T-helper 2 cell treated with Interferon-gamma antibody and Interleukin-4, amounts not matched to agents 5 μg/mL and 100 μg/mL, for 36 hours (primary cell): ENCODE measurements at places on chromosomes 7 and 10.

DNA sequence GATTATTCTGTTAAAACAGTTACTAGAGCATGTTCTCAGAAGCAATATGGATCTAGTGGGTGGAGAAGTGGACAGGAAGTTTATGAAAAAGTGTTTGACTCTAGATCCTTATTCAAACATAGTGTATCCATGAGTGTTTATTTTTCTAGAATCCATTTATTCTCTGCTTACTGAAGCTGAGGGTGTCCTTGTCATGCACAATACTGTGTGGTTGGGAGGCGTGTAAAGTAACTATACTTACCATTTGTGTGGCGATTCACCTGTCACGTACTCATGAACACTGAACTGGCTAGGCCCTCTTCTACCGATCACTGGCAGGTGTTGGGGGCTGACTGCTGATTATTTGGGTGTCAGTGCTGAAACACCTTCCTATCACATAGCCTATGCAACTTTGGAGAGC, 74.0 kb downstream of the POU6F2 start:
- DNase-seq: no peak

- DNase-seq: peak; percentile 55
Observed at GRCh38 chr10:72337039-72337629, 17.6 kb downstream of the DNAJB12 start.

GRCh38 chr7:144027070-144027469, 21.7 kb upstream of the OR2A5 start:
- DNase-seq: no peak

DNA sequence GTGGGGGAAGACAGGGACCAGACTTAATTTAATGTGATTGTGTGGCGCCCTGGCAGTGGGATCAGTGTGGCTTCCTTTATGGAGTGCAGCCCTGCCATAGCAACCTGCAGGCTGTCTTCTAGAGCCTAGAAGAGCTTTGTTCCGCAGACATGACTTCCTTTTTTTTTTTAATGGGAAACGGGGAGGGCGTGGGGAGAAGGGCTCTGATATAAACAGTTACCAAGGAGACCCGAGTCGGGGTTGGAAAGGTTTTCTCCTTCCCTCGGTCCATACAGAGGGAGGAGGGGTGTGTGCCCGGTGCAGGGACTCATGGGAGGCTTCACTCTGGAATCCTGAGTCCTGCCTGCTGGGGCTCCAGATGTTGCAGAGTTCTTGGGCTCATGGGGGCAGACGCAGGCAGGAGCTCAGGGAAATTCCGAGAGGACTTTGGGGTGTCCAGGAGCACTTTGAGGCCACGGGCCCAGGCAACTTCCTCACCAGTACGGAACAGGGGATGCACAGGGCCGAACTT, 26.9 kb downstream of the TMEM120A start:
- DNase-seq: no peak

DNA sequence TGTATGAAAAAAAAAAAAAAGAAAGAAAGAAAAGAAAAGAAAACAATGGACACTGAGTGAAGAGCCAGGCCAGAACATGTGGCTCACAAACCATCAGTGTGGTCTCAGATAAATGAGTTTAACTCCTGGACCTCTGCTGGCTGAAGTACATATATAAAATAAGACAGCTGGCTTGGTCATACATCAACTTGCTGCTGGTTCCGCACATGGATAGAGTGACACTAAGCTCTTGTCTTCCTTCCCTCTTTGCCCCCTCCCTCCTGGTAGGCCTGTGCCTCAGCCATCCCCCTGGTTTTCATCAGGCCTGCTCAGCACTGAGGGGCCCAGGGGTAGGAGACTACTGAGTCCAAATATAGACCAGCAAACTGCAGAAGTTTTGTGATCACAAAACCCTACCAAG, 58.1 kb upstream of the DGKI start:
- DNase-seq: no peak

DNA sequence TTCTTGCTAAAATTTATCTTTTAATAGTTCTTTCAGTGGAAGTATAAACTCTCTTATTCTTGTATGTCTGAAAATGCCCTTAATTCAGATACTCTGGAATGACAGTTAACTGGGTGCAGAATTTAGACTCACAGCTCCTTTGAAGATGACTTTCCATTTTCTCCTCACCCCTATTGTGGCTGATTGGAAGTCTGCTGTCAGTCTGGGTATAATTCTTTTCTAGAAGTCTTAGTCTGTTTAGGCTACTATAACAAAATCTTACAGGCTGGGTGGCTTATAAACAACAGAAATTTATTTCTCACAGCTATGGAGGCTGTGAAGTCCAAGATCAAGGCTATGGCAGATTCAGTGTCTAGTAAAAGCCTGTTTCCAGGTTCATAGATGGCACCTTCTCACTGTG, 145.2 kb upstream of the GDF10 start:
- no peak for DNase-seq

DNA sequence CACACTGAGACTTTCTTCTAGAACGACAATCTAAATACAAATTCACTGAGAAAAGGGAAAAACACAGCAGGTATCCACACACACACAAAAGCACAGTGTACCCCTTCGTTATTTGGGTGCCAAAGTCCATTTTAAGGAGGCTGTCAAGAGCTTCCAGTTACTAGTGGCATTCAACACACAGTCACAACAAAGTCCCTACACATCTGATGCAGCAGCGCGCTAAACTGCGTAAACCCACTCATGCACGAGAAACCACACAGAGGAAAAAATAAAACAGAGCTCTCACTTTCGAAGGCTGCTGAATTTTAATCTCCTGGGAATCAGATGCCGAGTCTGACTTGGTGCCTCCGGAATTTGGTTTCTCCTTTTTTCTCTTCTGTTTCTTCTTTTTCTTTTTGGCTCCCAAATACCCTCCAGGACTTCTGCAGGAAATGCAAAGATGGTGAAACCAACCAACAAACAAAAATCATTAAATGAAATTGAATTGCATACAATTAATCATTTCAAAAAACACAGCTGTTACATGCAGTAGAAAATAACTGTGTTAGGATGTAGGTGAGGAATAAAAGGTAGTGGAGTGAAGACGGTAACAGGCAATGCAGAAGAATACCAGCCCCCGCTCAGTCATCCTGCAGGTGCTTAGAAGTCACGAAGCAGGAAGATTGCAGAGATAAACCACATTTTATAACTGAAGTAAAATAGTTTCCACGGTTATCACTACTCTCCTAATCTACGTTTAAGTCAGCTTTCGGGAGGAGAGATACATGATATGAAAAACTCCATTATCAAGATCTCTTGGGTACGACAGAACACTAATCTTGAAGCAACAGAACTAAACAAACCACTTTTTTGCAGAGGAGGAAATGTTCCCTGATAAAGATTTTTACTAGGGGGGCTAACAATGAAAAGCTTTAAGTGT, 27.1 kb downstream of the NMT2 start:
- DNase-seq: peak; percentile 68

GRCh38 chr10:96420228-96421009, 61.6 kb upstream of the OPALIN start:
- DNase-seq: no peak

GRCh38 chr7:6228361-6229229, 43.8 kb downstream of the CYTH3 start:
- DNase-seq: no peak

DNA sequence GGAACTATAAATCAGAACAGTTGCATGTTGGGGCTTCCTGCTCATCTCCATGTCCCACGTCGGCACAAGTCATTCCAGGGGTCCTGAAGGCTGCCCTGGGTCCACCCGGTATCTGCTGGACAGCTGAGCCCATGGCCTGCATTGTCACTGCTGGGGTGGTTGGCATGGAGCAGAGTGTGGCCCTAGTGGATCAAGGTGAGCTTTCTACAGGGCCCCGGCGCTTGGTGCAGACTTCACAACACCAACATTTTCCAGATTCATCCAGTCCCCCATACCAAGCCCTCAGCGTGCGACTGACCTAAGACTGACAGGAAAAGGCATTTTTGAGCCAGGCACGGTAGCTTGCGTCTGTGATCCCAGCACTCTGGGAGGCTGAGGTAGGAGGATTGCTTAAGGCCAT, 175.5 kb upstream of the LYZL2 start:
- DNase-seq: no peak

- DNase-seq: no peak
Observed at GRCh38 chr10:12875100-12875499, 126.4 kb downstream of the CCDC3 start.

DNA sequence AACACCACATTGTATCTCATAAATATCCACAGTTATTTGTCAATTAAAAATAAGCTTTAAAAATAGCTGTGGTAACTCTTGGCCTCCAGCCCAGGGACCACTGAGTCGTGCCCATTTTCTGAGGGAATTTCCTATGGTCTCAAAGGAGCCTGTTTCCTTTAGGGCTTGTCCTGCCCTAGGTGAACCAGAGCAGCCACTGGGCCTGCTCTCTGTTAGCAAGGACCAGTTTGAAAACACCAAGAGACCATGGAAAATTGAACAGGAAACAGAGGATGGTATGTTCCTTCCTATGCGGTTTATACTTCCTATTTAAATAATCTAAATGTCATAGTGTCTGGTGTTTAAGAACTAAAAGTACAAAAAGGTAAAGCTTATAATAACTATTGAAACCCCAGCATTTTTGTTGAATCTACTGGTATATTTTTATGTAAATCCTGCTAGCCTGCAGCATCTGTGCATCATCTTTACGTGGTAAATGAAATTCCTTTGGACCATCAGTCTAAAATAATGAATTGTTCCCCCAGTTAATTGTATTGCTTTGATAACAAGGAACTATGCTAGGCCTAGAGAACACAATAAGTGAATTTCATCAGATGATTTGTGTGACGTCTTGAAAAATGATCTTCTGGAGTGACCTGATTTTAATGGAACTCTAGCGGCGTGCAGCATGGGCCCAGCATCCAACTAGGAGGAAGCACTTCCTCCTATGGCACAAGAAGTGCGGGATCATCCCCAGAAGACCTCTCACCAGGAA, 333.7 kb downstream of the GFRA1 start:
- DNase-seq: no peak

DNA sequence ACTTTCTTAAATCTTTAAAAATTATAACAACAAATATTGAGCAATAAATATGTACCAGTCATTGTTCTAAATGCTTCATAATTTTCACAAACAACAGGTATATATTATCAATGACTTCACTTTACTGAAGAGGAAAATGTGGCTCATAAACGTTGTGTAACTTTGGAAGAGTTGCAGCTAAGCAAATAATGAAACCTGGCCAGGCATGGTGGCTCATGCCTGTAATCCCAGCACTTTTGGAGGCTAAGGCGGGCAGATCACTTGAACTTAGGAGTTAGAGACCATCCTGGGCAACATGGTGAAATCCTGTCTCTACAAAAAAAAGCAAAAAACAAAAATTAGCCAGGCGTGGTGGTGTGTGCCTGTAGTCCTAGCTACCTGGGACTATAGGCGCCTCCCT, 71.9 kb upstream of the AMPH start:
- DNase-seq: no peak

DNA sequence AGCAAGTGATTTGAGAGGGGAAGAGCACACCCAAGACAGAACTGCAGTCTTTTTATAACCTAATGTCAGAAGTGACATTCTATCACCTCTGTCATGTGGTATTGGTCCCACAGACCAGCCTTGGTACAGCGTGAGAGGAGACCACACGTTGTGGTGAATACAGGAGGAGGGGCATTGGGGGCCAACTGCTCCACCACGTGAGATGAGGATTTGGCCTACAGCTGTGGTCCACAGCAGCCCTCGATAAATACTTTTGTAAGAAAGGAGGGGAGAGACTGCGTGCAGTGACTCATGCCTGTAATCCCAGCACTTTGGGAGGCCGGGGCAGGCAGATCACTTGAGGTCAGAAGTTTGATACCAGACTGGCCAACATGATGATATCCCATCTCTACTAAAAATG, 243.1 kb downstream of the FGFR2 start:
- DNase-seq: no peak

DNA sequence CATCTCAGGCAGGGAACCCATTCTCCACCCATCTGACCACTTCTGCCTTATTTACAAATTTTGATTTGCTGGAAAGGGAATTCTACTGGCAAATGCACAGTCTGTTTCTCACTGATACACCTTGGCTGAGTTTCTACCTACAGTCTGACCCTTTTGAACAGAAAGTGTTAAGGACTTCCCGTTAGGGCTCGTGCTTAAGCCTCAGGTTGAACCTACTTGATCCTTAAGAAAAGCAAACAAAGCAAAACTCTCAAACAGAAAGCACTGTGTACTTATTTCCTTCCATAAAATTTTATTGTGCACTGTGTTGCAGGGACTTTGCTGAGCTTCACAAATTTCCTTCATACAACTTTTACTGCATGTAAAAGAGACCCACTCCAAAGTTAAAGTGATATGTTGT, 367.8 kb downstream of the NRG3 start:
- no peak for DNase-seq

DNA sequence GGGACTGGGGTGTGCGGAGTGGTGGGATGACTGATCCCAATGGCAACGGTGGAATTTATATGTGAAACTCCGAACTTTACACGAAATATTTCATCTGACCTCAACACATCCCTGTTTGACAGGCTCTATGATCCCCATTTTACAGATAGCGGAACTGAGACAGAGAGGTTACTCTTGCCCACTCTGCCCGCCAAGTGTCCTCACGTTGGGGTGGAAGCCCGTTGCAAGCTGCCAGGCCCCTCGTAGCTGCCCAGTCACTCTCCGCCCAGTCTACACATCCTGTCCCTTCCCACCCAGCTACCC, 397 bp upstream of the NFE2L3 start:
- DNase-seq: no peak

DNA sequence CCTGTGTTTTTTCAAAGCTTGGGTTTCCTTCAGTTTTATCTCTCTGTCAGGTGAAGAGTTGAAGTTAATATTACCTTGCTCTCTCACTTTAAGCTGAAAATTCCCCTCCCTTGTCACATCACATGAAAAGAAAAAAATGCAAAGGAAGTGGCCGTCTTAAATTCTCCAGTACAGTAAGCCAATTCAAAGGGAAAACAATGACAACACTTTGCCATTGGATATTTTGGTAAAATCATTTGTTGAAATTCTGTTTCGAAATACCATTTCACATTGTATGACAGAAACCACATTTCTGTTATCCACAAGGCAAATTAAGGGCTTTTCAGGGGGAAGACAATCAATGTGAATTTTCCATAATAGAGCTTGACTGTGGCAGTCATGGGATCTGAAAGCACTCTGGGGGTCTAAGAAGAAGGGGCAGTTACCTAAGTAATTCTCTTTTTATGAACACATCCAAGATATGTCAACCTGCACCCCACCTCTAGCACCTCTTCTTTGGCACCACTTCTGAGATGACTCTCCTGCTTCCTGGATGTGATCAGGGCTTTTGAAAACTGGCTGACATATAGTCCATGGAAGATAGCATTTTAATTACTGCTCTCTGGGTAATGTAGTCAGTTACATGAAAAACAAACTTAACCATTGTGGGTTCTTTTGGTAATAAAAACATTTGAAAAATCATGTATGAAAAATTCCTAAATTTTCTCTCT, 63.8 kb downstream of the ENTPD1 start:
- DNase-seq: no peak

DNA sequence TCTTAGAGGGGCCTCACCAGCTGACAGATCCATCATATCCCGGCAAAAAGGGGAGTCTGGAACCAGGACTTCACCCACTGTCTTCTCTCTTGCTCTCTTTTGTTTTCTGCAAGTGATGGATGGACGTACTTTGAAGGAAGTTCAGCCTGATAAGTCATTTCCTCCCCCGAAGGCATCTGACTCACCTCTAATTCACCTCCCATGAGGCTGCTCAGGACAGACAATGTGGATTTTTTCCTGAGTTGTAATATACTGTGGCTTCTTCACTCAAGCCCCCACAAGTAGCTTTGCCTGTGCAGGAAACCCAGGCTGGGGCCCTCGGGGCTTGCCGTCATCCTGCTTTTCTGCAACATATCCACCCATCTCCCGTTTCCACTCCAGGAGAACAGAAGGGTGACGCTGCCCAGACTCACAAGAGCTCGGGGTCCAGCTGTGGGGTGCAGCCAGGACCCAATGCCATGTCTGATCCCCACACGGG, 70.4 kb downstream of the ASB13 start:
- no peak for DNase-seq
